ENCODE measurements at places on chromosomes 6 and 20.

- no peak for DNase-seq
Measured at GRCh38 chr6:31930962-31931361, 3.4 kb downstream of the C2 start.

DNA sequence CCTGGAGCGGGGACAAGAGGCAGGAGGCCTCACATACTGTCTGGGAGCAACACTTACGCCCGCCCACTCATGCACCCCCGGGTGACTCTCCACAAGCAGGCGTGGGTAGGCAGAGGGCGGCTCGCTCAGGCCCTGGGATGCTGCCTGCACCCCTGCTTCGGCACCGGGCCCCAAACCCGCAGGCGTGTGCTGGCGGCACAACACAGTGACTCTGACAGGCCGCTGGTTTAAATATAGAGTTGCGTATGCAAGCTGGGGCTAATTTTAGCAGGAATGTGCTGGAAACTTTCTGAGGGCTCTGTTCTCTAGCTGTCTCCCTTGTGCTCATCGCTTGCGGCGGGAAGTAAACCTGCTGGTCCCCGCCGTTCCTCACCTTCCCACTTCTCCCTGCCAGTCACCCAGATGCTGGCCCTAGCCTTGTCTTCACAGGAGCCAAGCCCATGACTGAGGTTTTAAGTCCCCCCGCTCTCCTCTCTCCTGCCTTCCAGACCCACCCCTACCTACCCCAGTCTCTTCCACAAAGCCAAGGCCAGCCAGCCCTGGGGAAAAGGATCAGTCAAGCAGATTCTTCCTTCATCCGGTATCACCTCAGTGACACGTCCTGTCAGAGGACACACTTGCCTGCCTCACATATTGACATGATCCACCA, 94.5 kb upstream of the FOXP4 start:
- no peak for DNase-seq

DNA sequence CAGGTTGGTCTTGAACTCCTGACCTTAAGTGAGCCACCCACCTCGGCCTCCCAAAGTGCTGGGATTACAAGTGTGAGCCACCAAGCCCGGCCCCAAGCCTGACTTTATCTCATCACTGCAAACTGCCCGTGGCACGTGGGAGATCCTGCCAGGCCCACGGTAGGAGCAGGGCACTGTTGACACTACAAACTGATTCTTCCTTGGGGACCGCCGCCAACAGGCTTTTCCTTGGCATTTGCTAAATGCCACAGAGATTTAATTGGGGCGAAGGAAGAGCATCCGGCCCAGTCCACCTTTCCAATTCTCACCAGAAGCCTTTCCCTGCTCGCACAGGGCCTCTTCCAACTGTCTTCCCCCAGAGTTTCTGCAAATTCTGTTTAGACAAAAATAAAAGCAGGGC, 11.0 kb downstream of the ATP9A start:
- DNase-seq: no peak

GRCh38 chr20:50320901-50321796, 130.5 kb downstream of the CEBPB start:
- DNase-seq: peak; percentile 84

DNA sequence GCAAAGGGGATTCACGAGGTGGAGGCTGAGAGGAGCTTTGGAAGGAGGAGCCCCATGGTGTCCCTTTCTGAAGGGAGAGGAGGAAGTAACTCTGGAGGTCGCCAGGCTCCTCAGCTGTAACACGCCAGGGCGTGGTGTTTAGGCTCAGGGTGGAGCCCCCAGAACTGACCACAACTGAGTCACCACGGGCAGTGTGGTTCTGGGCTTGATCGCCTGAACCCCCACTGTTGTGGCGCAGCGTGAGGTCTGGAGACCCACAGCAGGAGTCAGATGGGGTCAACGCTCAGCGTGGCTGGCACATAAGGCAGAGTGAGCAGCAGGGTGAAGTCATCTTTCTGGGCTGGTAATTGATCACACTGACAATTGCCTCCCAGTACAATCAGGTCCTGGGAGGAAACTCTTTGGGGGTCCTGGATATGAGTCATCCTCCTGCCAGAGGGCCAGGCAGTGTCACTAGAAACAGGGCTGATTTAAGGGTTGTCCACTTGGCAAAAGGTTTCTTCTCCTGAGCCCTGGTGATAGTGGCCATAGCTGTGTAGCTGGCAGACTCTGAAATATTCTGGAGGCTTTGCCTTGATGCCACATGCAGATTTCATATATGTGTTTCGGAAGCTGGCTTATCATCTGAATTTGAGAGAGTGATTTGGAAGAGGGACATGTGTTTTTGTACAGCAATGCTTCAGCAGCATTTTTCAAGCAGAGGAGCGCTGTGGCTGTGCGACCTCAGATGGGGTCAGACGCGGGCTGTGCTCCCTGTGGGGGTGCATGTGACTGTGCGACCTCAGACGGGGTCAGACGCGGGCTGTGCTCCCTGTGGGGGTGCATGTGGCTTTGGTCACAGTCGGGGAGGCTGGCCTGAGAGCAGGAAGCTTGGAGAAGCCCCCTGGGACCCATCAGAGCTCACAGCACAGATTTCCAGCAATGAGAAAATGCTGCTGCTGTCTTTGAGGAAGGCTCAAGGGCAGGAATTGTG, 50.0 kb downstream of the SYNJ2 start:
- peak; percentile 94 for DNase-seq

DNA sequence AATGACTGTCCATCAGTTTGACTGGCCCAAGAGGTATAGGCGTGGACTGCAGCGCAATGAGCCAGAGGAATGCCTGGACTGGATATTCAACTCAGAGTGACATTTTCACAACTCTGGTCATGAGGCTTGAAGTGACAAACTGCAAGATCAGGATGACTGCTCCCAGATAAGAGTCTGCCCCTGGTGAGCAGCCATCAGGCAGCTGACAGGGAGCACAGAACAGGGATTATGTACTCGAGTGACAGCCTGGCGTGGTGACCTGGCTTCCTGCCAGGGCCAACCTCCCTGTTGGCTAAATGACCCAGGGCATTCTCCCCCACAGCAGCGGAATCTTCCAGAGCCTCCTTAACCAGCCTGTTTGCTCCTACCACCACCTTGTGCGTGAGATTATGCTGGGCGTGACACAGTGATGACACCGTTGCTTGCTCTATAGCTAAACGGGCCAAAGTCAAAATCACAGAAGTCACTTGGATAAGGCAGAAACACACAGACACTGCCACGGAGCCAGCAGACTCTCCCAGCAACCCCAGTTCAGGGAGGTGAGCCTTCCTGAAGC, 209.1 kb upstream of the JARID2 start:
- DNase-seq: no peak

- DNase-seq: no peak
Measured at GRCh38 chr6:68108233-68108835, 526.7 kb upstream of the ADGRB3 start.

DNA sequence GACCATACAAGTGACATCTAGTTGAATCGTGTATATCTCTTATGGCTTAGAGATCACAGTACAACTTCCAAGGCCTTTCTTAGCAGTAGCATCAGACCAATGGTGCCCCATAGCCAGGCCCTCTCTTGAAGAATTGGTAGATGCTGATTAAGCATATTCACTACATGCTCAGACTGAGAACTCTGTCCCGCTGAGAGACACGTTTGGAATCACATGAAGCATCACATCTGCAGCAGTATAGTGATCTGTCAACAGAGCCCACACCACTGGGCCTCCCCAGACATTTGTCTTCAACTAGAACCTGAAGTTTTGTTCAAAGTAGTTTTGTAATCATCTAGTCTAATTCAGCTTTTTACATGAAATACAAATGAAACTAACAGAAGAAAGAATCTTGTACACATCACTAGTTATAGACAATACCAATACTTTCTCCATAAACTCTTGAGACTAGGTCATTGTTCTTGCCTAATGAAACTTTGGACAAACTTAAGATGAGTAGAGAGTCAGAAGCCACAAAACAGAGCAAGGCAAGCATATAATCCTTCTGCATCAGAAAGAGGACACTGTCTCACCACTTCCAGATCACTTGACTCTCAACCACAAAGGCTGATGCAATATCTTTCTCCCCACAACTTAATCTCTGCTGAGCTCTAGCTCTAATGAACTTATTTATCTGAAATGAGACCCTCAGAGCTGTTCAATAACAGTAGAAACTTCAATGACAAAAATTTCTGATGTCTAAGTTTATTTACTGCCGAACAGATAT, 182.7 kb downstream of the TBX18 start:
- DNase-seq: no peak

DNA sequence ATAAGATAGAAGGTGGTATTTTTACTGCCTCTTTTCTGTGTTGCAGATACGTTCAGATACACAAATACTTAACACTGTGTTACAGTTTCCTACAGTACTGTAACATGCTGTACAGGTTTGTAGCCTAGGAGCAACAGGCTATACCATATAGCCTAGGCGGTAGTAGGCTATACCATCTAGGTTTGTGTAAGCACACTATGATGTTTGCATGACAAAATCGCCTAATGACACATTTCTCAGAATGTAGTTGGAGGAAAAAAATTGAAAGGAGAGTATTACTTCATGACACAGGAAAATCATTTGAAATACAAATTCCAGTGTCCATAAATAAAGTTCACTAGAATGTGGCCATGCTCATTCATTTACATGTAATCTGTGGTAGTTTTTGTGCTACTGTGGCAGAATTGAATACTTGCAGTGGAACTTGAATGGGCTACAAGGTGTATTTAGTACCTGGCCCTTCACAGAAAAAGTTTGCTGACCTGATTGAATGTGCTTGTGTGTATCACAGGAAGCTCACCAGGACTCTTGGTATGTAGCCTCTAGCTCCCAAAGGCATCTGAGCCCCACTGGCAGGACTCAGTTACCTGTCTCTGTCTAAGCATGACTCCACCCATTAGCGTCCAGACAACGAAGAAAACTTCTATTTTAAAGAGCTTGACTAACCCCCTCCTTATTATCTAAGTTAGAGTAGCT, 18.8 kb downstream of the TOP1 start:
- no peak for DNase-seq

- DNase-seq: no peak
Measured at GRCh38 chr20:39117491-39117890, 155.3 kb downstream of the DHX35 start.

GRCh38 chr20:63978319-63979228, 868 bp downstream of the SAMD10 start:
- DNase-seq: no peak

- DNase-seq: no peak
Measured at GRCh38 chr6:122671251-122671650, 61.0 kb downstream of the PKIB start.

DNA sequence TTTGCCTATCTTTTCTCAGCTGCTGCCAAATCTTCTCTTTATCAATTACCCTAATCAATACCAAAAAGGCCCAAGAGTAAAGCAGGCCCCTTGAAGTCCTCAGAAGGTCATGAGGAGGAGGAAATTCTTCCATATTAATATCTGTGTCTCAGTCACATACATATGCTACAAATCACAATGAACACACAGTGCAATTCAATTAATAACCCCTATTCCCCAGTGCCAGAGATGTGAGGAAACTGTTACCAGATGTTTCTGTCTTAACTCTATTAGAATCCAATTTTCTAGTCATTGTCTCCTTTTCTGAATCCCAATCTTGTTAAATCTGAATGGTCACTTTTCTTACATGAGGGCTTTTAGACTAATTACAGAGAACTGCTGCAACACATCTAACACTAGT, 45.9 kb upstream of the SLC2A12 start:
- DNase-seq: no peak

- no peak for DNase-seq
Measured at GRCh38 chr6:105459864-105460263, 57.0 kb upstream of the PREP start.

All from brain pericyte (primary cell).